CD4-positive, CD25-positive, alpha-beta regulatory T cell (primary cell): ENCODE measurements at places on chromosomes 3 and 15.

- no peak for DNase-seq
Measured at GRCh38 chr3:134136604-134137003, 106.9 kb upstream of the SLCO2A1 start.

DNA sequence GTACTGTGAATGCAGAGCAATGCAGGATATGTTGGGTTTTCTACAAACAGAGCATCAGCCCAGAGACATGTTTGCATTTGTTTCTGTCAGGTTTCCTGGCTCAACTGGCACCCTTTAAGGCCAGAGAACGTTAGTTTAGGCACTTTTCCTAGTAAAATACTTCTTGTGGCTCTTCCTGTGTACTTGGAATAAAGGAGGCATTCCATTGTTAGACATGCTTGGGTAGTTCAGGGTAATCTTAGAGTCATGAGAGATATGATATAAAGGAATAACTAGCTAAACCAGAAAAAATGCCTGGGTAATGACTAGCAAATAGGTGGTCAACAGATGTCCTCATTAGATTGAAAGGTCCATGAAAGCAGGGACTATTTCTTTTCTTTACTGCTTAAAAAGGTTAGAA, 60.4 kb upstream of the RBM5 start:
- no peak for DNase-seq

DNA sequence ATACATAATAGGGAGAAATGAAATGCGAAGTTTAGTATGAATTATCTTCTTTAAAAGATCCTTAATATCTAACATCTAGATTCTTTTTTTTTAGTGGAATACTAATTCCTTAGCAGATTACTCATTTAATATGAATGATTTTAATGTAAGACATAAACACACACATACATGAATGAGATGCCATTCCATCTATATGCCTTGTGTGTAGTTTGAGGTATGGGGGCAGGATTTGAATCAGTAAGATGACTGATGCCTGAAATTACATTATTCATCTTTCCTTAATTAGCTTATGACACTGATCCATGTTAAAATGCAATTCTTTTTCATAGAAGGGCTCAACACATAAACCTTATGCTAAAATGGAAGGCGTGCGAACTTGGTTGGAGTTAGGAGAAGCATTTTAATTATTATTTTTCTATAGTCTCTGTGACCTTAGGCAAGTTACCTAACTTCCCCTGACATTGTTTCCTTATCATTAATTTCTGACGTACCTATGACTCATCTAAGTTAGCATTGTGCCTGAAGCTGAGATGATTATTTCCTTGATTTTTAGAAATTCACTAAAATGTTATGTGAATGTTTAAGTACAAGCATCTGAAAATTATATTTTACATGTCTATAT, 10.8 kb upstream of the BNIP2 start:
- DNase-seq: no peak

DNA sequence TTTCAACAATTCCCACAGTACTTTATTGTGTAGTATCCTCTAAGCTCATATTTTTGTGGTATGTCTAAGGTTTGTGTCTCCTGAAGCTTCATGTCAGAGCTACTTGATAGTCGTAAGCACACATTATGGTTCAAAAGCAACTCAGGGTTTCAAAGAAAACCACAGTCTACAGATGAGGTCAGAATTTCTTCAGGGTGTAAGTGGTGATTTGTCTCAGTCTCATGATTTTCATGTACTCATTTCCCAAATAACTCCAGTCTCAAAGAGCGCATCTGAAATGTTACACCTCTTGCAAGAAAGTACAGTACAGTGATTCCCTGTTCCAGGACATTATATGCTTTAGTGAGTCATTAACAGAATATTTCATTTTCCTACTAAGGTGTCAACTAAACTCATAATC, 47.5 kb upstream of the SSR3 start:
- DNase-seq: peak; percentile 32

GRCh38 chr15:84647726-84648125, 6.4 kb downstream of the WDR73 start:
- DNase-seq: no peak

DNA sequence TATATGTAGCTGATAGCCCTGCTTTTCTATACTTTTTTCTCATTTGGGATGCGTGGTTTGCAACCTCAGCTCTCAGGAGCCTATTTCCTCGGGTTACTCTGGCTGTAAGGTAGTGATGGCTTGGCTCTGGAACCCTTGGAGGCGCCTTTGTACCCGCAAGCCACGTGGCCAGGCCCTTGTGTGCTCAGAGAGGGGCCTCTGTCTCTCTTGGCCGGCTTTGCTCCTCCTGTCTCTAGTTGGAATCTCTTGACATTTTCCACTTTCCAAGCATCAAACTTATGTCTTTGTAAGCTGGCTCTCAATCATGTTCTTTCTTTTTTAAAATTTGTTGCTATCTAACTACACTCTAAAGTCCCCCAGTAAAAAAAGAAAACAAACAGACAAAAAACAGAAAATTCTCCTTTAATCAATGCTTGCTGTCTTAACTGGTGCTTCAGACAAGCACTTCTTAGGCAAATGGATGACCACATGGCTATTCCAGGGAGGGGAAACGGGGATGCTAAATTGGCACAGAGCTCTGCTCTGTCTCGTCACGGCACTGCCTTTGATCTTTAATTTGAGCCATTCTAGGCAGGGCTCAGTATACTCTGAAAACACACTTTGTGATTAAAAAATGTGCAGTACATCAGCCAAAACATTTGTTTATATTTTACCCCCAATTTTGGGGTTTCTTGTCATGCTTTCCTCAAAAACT, 180.4 kb upstream of the NR2E3 start:
- DNase-seq: no peak

- DNase-seq: no peak
Measured at GRCh38 chr3:186003610-186004009, 65.8 kb upstream of the TRA2B start.

- DNase-seq: no peak
Measured at GRCh38 chr15:74798388-74799254, 14.0 kb upstream of the LMAN1L start.

- no peak for DNase-seq
Measured at GRCh38 chr3:114420072-114420471, 126.2 kb downstream of the TIGIT start.

DNA sequence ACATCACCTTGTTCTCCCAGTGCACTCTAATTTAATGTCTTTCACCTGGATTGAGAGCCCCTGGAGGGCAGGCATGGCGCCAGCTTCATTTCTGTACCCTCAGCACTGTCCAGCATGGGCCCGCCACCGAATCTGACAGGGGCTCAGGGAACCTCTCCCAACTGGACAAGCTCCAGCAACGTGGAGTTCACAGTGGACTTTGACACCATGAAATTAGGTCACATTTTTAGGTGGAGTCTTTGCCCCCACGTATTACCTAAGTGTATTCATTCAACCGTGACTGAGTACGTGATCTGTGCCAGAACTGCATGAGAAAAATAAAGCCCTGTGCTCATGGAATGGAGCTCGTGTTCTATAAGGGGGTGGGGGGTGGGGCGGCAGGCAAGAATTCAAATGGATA, 94.1 kb upstream of the ATP2B2 start:
- no peak for DNase-seq

DNA sequence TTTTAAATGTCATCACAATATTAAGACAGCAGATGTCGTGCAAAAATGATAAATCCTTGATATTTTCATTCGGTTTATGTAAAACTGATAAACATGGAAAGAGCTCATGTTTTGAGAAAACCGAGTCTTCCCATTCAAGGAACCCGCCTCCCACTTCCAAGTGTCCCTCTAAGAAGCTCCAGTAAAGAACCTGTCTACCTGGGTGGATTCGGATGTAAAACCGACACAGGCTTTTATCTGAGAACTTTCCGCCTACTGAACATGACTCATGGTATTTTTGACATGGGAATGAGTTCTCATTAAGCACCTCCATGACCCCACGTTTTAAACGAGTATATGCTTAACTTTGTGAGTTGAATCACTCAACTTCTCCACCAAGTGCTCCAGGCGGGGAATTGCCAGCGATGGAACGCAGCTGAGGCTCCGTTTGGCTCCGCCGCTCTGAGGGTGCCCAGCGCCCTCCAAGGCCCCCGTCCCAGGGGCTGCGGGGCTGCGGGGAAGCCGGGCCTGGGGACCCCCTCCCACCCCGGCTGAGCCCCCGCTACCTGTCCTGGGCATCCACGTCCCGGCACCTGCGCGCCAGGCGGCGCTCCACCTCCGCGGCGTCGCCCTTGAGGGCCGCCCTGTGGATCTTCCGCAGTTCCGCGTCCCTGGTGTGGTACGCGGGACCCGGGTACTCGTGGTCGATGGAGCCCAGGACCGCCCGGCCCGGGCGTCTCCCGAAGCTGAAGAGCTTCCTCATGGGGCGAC, 119.9 kb downstream of the LMLN start:
- no peak for DNase-seq

GRCh38 chr3:3237979-3238378, 58.5 kb upstream of the CRBN start:
- DNase-seq: no peak

GRCh38 chr15:28921919-28922706, 36.3 kb downstream of the APBA2 start:
- no peak for DNase-seq

GRCh38 chr15:69919816-69920215, 177.9 kb downstream of the TLE3 start:
- DNase-seq: no peak

GRCh38 chr3:183252973-183253527, at the start of gene B3GNT5:
Gene B3GNT5 (plus strand): TSS chr3:183253253. CDS start chr3:183269799, 16,546 bp downstream.
- DNase-seq: no peak
